ENCODE measurements at places on chromosomes 12 and 14.

DNA sequence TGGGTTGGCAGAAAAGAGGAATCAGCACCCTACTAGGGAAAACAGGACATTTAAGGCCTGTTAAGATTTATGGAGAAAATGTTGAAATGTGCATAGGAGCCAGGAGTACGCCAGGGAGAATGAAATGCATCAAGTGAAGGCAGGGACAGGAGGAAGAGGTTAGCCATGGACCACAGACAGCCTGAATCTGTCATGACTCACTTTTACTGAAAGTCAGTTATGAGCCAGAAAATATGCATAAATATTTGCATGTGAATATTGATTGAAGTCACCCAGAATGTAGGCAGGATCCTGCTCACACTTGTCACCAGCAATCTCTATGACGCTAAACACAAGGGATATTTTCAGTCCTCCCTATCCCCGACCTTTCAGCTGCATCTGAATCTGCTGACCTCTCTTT, 25.1 kb upstream of the CDK17 start:
- DNase-seq, result peak; percentile 90

GRCh38 chr14:97318380-97318779, 521.2 kb downstream of the VRK1 start:
- DNase-seq, result no peak

DNA sequence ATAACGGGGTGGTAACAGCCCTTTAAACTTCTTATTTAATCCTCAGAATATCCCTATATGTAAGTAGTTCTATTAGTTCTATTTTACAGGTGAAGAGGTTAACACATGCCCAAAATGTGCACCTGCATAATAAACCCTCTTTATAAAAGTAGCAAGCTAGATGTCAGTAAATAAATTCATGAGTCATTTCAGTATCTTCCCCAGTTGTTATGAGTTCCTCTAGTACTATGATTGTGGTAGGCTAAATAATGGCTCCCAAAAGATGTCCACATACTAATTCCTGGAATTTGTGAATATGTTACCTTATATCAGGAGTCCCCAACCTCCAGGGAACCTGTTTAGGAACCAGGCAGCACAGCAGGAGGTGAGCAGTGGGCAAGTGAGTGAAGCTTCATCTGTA, 106.5 kb downstream of the TMTC3 start:
- no peak for DNase-seq

DNA sequence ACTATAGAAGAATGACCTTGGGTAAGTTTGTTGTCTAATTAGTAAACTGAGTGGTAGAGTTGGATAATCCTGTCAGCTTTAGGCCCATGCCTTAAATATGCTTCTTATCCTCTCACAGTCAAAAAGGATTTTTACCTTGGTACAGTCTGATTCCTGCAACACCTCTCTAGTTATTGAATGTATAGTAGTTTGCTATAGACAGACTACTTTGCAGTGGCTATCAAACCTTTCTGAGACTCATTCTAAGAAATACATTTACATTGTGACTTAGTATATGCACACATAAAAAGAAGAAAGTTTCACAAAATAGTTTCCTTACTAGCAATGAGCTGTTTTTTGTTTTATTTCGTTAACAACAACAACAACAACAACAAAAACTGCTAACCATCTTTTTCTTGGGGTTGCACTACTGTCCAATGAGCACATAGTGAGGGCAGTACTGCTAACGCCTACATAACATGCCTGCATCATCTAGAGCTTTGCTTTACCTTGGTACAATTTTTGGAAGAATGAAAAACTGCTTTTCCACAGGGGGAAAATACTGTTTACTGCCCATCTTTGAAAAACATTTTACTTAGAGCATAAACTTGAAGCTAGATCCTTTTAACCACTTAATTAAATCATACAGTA, 28.5 kb downstream of the WNK1 start:
- peak; percentile 37 for DNase-seq

DNA sequence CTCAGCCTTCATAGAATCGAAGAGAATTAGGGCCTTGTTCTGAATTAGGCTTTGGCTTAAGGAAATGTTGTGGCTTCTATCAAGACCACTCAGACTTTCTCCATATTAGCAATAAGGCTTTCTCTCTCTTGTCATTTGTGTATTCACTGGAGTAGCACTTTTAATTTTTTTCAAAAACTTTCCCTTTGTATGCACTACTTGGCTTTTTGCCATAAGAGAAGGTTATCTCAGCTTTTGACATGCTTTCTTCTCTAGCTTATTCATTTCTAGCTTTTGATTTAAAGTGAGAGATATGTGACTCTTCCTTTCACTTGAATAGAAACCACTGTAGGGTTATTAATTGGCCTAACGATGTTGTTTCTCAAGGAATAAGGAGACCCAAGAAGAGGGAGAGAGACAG, 244.2 kb downstream of the GPHN start:
- no peak for DNase-seq
